ENCODE measurements at places on chromosomes 13 and 19.

DNA sequence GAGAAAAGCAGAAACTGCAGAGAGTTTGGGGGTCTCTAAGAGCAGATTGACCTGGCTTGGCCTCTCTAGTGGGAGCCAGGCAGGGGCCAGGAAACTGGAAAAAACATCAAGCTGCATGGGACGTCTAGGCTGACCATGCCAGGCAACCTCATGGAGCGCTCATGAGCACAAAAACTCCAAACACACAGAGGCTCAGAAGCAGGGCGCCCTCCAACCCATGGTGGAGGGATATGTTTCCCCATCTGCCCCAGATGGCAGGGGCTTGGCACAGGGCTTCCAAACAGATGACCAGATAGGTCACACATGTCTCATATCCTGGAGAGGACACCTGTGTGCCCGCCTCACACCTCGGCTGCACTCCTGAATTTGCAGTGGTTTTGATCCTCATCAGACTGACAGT, 879.0 kb downstream of the UQCRFS1 start:
- DNase-seq = no peak

- peak; percentile 37 for DNase-seq
These were observed 441.7 kb downstream of the IRS2 start for GRCh38 chr13:109344552-109345157.

- DNase-seq = peak; percentile 53
These were observed 40.3 kb upstream of the USPL1 start for GRCh38 chr13:30577401-30577852.

GRCh38 chr19:13366529-13367143, 139.6 kb downstream of the CACNA1A start:
- DNase-seq = peak; percentile 24

DNA sequence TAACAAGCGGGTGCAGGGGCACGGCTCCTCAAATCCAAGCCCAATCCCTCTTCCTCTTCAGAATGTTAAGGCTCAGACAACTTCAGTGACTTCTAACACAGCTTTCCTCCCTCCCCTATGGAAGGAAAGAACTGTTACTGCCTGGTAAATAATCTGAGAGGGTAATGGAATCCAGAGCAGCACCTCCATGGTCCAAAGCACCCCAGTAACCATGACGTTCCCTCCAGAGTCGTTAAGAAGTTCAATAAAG, 969 bp downstream of the AKT2 start:
- no peak for DNase-seq

GRCh38 chr13:109426690-109426990, 359.7 kb downstream of the IRS2 start:
- DNase-seq = no peak
